ENCODE measurements at places on chromosomes 4 and X.
A peak's percentile ranks its signal among the peaks of the same experiment; 100 is the strongest.

DNA sequence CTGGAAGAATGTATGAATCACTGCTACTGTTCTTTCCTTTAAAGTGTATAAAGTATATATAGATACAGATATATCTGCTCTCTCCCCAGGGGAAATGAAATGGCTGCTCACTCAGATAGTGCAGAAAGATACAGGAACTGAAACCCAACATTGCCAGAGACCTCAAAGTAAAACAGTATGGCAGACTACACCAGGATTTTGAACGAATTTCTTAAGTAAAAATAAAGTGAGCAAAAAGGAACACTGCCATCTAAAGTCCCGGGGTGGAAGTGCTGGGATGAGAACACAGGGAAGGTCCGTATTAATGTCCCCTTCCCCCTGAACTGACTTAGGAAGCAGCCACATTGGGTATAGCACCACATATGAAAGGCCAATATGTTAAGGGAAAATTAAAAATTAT lies 93.4 kb downstream of the TMA16 start:
- DNase-seq: peak; percentile 44

- DNase-seq: no peak
These were observed 73.1 kb downstream of the ADGRL3 start for GRCh38 chr4:61273233-61273632.

- DNase-seq: no peak
These were observed 321.7 kb upstream of the FSTL5 start for GRCh38 chr4:162485486-162485885.

GRCh38 chr4:79611026-79611425 lies 203.0 kb upstream of the GK2 start:
- no peak for DNase-seq

DNA sequence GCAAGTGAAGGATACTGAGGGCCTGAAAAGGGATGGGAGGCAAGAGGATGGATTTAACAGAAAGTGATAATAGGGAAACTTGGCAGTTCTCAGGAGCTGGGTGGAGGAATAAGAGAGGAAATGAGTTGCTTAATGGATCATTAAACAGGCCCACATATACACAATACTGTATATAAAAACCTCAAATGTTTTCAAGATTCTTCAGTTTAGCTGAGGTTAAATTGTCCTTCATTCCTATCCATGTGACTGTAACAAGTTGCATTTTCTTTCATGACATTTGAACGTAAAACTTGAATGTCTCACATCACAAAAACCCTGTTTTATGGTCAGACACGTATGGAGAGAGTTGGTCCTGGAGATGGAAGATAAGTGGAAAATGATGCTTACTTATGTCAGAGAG lies 76.5 kb upstream of the PLAC8 start:
- no peak for DNase-seq

GRCh38 chr4:156330436-156331031 lies 376.9 kb upstream of the CTSO start:
- no peak for DNase-seq

DNA sequence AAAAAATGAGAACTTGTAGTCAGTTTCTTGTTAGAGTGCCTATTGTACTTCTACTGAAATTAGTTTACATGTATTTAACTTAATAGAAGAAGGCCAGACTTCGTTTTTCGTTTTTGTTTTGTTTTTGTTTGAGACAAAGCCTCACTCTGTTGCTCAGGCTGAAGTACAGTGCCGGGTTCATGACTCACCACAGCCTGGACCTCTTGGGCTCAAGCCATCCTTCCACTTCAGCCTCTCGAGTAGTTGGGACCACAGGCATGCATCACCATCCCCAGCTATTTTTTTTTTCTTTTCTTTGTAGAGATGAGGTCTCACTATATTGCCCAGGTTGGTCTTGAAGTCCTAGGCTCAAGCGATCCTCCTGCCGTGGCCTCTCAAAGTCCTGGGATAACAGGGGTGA lies 793.9 kb downstream of the ADGRL3 start:
- no peak for DNase-seq

GRCh38 chr4:175071123-175071522 lies 153.0 kb downstream of the ADAM29 start:
- DNase-seq: no peak

Data from GM06990 (cell line).